Stimulated activated CD4-positive, alpha-beta T cell treated with anti-CD3 and anti-CD28 coated beads, Interleukin-1b, Interleukin-23, amount 100 ng/mL, for 1 hour (primary cell): ENCODE measurements at places on chromosomes 3 and 15.

GRCh38 chr3:14258906-14259904 lies 80.6 kb downstream of the LSM3 start:
- DNase-seq: no peak

DNA sequence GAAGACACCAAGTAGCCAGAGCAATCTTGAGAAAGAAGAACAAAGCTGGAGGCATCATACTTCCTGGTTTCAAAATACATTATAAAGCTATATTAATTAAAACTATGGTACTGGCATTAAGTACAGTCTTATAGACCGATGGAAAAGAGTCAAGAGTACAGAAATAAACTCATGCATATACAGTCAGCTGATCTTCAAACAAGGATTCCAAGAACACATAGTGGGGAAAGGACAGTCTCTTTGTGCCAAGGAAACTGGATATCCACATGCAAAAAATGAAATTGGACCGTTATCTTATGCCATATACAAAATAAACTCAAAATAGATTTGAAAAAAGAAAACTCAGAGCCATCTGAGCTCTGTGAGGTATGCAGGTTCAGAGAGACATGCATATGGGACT lies 57.4 kb downstream of the SERP1 start:
- DNase-seq: no peak

- no peak for DNase-seq
These were observed 51.8 kb downstream of the ONECUT1 start for GRCh38 chr15:52738311-52738710.

DNA sequence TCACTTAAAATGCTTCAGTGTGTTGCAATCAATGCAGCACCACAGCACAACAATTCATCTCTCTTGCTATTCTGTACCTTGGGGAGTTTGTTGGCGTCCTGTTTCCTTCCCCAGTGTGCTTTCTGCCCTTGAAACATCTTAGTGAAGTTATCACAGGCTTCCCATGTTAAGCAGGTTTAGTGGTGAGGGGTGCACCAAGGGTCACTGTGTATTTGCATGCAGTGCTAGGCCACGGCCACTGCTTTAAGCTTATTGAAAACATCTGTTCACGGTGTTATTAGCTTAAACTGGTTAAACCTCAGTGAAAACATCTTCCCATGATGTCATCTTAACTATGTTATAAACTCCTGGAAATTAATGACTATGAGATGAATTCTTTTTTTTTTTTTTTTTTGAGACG lies 217.3 kb upstream of the GOLIM4 start:
- DNase-seq: no peak

- no peak for DNase-seq
These were observed 742.0 kb upstream of the CCDC54 start for GRCh38 chr3:106635271-106635670.

DNA sequence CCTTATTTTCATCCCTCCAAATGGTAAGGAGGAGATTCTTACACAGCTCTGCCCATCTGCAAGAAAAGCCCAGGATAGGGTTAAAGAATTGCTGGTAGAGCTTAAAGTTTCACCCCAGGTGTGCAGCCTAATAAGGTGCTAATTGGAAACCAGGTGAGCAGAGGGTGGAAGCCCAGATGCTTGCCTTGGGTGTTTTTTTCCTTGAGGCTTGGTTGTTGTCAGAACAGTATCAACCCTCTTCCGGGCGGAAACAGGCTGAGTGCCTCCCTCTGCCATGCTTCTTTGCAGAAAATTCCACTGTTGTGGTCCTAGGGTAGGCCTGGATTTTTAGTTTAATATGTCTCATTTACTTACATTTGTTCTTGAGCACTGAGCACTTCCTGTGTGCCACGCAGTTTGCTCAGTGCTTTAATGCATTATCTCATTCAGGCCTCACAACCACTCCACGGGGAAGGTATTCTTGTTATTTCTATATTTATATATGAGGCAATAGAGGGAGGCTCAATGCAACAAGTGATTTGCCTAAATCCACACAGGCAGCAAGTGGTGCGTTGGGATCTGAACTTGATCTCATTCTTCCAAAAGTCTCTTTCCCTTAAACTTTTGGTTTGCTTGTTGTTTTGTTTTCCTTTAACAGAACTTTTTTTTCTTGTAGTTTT lies 115.0 kb upstream of the LRIG1 start:
- no peak for DNase-seq

DNA sequence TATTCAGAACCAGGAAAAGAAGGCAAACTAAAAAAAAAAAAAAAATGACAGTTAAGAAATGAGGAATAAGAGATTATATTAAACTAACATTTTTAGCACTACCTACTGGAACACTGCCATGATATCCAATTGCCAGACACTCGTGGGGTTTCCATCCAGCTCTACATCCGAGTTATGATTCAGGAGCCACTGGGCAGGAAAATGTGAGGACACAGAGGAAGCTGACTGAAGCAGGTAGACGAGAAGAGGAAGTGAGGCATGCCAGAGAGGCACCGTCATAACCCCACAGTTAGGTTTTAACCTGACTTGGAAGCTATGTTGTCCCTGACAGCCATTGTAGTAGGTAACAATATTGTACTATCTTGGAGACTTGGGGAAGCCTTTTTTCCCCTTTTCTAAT lies 495.0 kb downstream of the NLGN1 start:
- no peak for DNase-seq

GRCh38 chr3:27910456-27910855 lies 188.3 kb upstream of the EOMES start:
- no peak for DNase-seq

DNA sequence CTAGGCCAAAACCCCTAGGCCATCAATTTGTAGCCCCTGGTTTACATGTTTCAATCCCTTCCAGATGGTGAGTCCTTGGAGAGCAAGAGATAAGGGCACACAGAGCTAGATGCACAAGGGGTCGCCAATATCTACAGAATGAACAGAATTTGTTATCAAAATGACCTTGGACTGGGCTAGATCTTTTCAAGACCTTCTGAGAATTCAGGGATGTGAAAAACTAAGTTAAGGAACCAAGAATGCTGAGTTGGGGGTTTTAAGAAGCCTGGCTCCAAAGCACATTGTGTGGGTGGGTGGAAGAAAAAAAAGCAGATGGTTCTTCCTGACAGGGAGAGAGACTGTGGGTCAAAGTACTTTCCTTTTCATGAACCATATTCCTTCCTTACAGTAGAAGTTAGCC lies 10.2 kb downstream of the CDCP1 start:
- no peak for DNase-seq

DNA sequence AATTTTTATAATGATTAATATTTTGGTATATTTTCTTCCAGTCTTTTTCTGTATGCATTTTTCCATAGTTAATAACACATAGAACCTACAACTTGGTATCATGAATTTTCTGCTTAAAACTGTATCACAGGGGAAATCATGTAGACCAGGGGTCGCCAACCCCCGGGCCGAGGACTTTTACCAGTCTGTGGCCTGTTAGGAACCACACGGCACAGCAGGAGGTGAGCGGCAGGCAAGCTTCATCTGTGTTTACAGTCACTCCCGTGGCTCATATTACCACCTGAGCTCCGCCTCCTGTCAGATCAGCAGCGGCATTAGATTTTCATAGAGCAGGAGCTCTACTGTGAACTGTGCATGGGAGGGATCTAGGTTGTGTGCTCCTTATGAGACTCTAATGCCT lies 54.7 kb downstream of the RPL22L1 start:
- no peak for DNase-seq

DNA sequence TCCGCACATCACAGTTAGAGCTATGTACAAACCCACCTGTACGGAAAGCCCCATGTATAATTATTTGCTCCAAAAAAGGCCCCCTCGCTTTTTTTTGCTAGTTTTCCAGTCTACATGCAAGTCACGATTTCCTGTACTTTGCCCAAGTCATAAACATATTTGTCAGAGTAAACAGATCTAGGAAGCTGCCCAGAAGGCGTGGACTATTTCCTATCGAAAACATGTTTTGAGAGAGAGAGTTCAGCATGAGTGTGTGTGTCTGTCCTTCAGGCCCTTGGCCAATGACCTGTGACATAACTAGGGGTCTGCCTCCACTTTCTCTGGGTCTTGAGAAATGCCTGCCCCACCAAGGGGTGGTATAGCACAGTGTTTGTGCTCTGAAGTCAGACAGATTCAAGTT lies 72.7 kb upstream of the HACD2 start:
- DNase-seq: no peak

- no peak for DNase-seq
These were observed 86.5 kb downstream of the MB21D2 start for GRCh38 chr3:192831111-192831644.

- DNase-seq: no peak
These were observed 86.9 kb upstream of the UBE2E2 start for GRCh38 chr3:23116081-23116837.

GRCh38 chr3:183202004-183202722 lies 39.6 kb upstream of the LAMP3 start:
- DNase-seq: no peak

GRCh38 chr3:175716446-175716845 lies 857.3 kb downstream of the NAALADL2 start:
- no peak for DNase-seq

DNA sequence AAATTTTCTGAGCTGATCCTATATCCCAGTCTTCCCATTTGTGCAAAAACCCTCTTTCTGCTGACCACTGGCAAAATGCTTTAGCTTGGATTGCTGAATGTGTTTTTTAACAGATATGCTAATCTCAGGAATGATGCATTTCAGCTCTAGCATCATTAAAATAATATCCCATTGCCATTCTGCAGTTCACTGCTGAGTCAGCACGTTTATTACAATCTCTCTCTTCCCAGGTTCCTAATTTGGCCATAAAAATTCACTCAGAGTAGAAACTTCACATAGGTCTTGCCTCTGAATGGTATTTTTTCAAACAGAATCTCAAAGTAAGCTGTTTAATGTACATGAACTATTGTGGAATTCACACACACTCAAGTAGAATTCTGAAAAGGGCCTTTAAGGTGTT lies 509.6 kb upstream of the SUCLG2 start:
- no peak for DNase-seq

- no peak for DNase-seq
These were observed 60.1 kb downstream of the FNDC3B start for GRCh38 chr3:172099495-172099808.

- DNase-seq: no peak
These were observed 204.7 kb upstream of the CTNNB1 start for GRCh38 chr3:40994611-40995010.

GRCh38 chr3:110593749-110594148 lies 477.9 kb upstream of the NECTIN3 start:
- no peak for DNase-seq

DNA sequence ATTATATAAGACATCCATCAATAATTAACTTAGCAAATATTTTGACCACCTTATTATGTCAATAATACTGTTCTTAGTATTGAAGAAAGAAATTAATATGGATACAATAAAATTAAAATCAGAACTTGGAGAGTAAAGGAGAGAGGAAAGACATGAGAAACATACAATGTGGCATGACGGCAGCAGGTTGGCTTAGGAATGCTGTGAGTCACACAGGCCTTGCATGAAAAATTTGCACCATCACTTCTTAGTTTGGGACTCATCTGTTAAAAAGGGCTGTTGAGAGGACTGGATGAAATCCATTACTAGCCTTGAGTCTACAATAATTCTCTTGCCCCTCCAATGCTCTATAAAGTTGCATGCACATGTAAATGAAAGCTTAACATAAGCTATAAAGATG lies 880.8 kb downstream of the ROBO1 start:
- no peak for DNase-seq

GRCh38 chr3:27905625-27906024 lies 183.5 kb upstream of the EOMES start:
- no peak for DNase-seq

- no peak for DNase-seq
These were observed 164.8 kb downstream of the ERC2 start for GRCh38 chr3:56303487-56303886.

DNA sequence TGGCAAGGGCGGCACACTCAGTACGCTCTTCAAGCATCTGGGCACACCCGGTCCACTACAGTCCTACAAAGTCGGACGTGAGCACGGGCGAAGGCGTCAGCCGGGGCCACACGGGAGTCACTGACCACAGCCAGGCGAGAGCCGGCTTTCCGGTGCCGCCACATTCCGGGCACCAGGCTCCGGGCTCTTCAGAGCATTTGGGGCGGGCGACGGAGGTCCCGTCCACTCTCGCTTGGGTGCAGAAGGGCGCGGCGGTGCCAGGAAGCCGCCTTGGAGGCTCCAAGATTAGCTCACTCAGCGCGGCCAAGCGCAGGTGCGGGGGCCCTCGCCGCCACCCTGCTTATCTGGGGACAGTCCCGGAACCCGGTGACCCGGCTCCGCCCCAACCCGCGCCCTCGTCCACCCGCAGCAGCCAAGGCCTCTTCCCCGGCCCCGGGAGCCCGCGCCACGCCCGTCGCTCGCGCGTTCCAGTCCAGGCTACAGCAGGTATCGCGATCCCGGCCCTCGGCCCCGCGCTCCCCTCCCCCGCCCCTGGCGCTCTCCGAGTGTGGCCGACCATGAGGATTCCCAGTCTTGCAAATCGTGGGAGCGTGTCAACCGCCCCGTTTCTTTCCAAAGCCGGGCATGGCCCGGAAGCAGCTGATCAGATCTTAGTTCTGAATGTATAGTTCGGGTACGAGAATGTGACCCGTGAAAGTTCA lies at the start of gene ADPRH:
Gene ADPRH (plus strand): TSS at position 127 of the 701 bp plus-strand sequence. CDS start 2,678 bp downstream, outside the sequence.
- peak; percentile 21 for DNase-seq

DNA sequence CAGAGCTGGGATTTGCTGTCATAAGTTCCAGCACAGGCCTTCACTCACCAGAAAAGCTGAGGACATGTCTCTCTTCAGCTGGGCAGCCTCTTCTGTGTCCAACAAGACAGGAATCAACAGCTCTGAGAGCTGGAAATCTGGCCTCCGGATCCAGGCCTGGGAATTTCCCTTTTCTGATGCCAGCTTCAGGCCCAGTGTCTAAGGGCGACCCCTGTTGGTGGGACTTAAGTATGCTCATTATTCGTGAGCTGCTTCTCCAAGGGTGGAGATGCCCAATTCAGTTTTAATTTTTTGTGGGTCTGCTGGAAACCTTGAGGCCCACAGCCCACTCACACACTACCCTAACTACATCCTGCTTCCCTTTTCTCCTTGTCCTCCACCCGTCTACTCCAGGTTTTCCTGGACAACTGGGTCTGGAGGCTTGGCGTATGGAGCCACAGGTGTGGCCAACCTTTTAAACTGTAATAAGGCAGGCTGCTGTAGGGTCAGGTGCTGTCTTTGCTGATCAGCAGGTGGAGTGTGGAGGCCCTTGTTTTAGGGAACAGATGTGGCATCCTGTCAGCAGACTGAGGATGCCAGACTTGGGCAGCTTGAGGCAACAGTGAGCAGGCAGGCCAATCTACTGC lies 2.6 kb upstream of the CEMIP start:
- DNase-seq: no peak

DNA sequence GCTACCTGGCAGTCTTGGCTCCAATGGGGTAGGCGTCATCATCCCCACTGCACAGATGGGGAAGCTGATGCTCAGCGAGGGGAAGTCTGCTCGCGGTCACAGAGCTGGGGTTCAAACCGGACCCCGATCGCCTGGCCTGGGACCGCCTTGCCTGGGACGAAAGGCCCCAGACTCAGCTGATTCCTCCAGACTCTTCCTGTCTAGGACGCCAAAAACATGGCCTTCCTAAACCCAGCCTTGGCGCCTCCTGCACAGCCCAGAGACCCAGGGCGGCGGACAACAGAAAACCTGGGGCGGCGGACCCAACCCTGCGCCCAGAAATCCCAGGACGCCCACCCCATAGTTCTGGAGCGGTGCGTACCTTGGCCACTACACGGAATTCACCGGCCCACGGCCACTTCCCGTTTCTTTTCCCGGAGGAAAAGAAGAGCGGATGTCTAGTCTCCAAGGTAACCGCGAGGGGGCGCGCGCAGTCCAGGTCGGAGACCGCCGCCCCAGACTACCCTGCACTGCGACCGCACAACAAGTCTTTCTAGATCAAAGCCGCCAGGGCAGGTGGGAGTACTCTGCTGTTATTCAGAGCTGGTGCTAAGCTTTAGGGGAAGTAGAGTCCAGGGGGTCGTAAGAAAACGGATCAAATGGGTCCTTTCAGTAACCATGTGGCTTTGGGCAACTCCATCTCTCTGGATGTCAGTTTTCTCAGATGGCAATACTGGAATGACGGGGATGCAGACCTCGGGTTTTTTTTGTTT lies 4.9 kb upstream of the IL17RD start:
- DNase-seq: peak; percentile 32
